Right atrium auricular region (tissue), 2 donors: ENCODE measurements at places on chromosomes 11 and 22. TPM values are rescaled to one million over a fixed set of nuclear protein-coding genes. Genes with fewer than 3 reads are reported as not detected.

DNA sequence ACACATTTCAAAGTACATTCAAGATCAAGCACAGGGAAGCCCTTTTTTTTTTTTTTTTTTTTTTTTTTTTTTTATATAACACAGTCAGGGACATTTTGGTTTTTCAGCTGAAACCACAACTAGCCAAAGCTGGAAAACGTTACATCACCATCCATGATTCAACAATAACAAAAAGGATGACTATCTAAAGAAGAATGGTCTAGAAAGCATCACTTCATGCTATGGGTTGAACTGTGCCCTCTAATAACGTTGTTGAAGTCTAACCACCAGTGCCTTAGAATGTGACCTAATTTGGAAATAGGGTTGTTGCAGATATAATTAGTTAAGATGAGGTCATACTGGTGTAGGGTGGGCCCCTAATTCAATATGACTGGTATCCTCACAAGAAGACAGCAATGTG, 46.6 kb downstream of the MTMR2 start:
- no peak overlapping the region for H3K27ac ChIP-seq
- DNase-seq: no peak
- no peak overlapping the region for H3K4me3 ChIP-seq
- H3K4me1 ChIP-seq: no peaks in the 10 kb centered on the region

DNA sequence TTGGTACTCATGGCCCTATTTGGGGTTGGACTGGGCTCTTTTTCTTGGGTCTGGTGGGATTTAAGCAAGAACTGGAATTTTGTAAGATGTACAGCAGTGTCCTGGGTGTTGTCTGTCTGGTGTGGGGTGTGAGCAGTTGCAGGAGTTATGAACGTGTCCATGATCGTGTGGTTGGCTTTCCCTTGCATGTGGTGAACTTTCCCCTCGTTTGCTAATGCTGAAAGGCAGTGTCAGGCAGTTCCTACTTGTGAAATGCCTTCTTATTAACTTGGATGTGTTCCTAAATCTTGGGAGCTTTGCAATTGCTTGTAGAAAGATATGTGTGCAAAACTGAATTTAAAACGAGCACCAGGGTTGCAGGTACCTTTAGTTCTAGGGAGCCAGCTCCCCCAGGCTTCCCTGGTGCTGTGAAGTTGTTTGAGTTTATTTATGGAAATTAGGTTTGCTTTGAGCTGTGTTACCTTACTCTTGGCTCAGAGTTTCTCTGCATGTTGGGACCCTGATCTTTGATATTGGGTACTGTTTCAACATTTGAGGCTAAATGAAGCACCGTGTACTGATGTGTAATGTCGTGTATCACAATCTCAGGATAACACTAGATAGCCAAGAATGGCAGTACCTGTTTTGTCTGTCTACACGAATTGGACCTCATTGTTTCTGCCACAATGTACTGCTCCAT, 35.8 kb upstream of the HSD17B12 start:
- no peaks in the 10 kb centered on the region for H3K27me3 ChIP-seq
- peaks cover 10% of the 10 kb centered on the region for H3K4me1 ChIP-seq

DNA sequence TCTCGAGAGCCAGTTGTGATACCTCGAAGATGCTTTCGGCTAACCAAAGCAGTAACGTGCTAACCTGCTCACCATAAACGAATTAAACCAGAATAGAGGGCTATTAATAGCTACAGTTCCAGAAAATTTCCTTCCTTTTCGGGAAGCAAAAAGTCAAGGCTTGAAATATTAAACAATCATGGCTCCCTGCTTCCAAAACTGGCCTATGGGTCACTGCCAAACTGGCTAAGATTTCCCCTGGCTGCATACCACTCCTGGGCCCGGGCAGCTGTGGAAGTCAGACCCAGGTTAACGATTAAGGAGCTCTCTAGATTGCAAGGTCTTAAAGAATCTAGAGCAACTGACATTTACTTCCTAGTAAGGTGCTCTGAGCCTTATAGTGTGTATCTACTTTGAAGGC, 1.7 kb downstream of the AMOTL1 start:
- no peaks in the 10 kb centered on the region for H3K36me3 ChIP-seq
- no peaks in the 10 kb centered on the region for H3K27me3 ChIP-seq
- peak overlapping the region; percentile 81 for H3K4me3 ChIP-seq

DNA sequence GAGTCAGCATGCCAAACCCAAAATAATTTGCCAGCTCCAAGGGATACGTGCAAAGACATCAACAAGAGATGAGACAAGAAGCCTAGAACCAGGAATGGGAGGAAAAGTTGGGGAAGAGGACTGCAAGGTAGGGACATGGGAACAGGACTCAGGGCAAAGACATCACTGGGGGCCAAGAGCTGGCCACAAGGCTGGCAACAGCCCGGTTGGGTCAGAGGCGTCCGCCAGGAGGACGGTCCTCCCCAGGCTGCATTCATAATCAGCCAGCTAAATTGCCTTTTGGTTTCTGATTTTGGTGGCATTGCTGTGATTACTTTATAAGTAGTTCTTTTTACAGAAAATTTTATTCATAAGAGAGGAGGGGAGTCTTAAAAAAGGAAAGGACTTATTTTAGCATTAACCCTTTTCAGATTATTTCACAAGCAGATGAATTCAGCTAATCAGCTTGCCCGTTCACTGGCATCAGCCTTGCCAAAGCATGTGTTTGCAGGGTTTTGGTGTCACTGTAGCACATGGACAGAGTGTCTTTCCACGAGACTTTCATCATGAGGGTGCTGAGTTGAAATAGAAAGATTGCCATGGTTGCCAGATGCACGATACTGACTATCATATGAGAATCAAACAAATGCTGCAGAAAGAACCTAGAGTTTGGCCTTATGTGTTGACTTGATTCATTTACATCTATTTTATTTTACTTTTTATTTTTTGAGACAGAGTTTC, 23.2 kb upstream of the NAV2 start:
- no peaks in the 10 kb centered on the region for H3K27me3 ChIP-seq
- no peaks in the 10 kb centered on the region for H3K36me3 ChIP-seq
- H3K27ac ChIP-seq: peak overlapping the region; percentile 30

DNA sequence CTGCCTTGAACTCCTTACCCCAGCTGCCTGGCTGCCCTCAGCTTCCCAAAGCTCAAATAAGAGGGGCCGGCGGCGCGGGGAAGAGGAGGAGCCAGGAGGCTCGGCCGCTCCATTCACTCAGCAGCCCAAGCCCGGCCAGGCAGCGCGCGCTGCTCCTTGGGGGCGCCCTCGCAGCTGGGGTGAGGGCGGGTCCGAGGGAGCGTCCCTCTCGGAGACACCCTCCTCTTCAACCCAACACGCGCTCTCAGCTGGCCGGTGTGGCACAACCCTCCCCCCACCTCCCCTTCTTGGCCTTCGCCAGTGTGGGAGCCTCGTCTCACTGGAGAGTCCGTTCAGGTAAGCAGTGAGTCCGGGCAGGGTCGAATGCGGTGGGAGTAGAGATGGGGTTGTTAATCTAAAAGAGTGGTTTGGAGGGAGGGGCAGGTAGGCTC, at the start of gene WT1:
WT1 (minus strand) TSS at position 29 of the 431 bp plus-strand sequence.
- DNase-seq: no peak
- peak within 1 kb of the TSS; percentile 61 for H3K4me3 ChIP-seq
- peaks cover 35% of the 10 kb centered on the region for H3K27me3 ChIP-seq
- H3K4me1 ChIP-seq: no peaks in the 10 kb centered on the region

GRCh38 chr22:29194184-29194583, 11.5 kb upstream of the EMID1 start:
- no peaks in the 10 kb centered on the region for H3K36me3 ChIP-seq
- H3K4me3 ChIP-seq: no peak overlapping the region
- no peaks in the 10 kb centered on the region for H3K27me3 ChIP-seq
- no peak for DNase-seq
- H3K27ac ChIP-seq: no peak overlapping the region

DNA sequence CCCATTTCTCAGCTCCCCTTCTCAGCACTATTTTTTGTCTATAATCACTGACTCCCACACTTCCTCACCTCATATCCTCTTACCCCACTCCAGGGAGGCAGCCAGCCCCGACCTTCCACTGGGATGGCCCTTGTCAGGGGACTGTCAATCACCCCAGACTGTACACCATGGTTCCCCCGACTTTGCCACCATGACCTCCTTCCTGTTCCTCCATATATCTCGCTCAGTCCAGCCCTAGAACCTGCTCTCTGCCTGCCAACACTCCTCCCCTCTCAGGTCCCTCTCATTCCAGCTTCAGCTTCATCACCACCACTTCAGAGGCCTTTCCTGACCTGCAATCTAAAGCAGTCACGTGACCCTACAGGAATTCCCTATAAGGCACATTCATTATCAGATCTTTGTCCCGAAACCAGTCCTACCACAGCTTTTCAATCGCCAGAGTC, 16.5 kb downstream of the PRPF19 start:
- no peak overlapping the region for H3K27ac ChIP-seq
- peaks cover 31% of the 10 kb centered on the region for H3K36me3 ChIP-seq
- no peak overlapping the region for H3K4me3 ChIP-seq
- peaks cover 19% of the 10 kb centered on the region for H3K4me1 ChIP-seq
- no peak for DNase-seq

DNA sequence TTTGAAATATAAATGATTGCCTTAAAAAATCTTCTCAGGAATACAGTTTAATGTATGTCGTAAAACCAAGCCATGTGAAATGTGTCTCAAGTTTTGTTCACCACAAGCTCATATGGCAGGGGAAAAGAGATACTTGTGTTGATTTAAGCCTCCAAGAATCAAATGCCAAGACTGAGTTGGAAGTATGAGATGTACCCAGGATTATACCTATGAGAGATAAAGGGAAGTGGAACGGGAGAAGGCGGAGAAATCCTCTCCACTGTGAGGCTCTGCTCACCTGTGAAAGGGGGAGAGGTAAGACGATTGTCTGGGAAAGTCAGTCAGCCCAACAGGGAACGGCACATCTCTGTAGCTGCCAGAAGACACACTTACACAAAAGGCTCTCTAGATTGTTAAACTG, 124.8 kb downstream of the TRPC6 start:
- H3K4me1 ChIP-seq: no peaks in the 10 kb centered on the region
- no peaks in the 10 kb centered on the region for H3K36me3 ChIP-seq
- no peaks in the 10 kb centered on the region for H3K27me3 ChIP-seq
- H3K4me3 ChIP-seq: no peak overlapping the region

DNA sequence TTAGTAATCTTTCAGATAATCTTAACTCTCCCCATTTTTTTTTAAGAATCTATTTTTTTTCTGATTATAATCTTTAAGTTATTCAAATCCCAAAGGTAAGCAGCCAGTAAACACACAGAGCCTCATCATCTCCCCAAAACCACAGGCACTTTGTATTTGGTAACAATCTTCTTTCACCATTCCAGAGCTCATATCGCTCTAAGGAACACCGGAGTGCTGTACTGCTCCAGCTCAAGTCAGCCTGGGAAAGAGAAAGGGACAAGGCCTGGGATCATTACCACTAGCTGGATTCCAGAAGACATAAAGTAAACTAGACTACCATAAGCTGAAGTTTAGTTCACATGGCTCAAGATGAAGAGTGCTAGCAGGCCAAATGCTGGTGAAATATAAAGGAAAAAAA, 73.0 kb upstream of the APOA1 start:
- no peak for DNase-seq
- no peak overlapping the region for H3K27ac ChIP-seq
- no peaks in the 10 kb centered on the region for H3K27me3 ChIP-seq
- H3K4me1 ChIP-seq: no peaks in the 10 kb centered on the region
- H3K4me3 ChIP-seq: no peak overlapping the region
- H3K36me3 ChIP-seq: no peaks in the 10 kb centered on the region

- no peaks in the 10 kb centered on the region for H3K27me3 ChIP-seq
- peaks cover 8% of the 10 kb centered on the region for H3K36me3 ChIP-seq
- no peak overlapping the region for H3K27ac ChIP-seq
These were observed 148.3 kb downstream of the PGR start for GRCh38 chr11:100981196-100981824.

The RIBC2 gene
- total RNA-seq: not detected

The SLC5A1 gene
- 67.5 TPM for total RNA-seq

The RTN4RL2 gene
- 1.3 TPM for total RNA-seq

The NCAM1 gene
- total RNA-seq: 225 TPM

The CALCA gene
- not detected for total RNA-seq

The VSIG2 gene
- 6.3 TPM for total RNA-seq

The LMNTD2 gene
- total RNA-seq: 0.33 TPM
